ENCODE measurements at places on chromosomes 3 and 15. TPM values are rescaled to one million over a fixed set of nuclear protein-coding genes. Genes with fewer than 3 reads are reported as not detected.

Gene GRK7
- polyA plus RNA-seq: not detected

Gene DNAH12
- 0.77 TPM for polyA plus RNA-seq

Gene DIPK2A
- 439 TPM for polyA plus RNA-seq

Gene CPNE9
- polyA plus RNA-seq: 12.5 TPM

Gene GYG1
- polyA plus RNA-seq: 92.8 TPM

Gene CNTN3
- polyA plus RNA-seq: 300 TPM

Gene CKMT1A
- 81.7 TPM for polyA plus RNA-seq

Gene CHRNA7
- polyA plus RNA-seq: 1.7 TPM

Gene RCN2
- 313 TPM for polyA plus RNA-seq

Gene ATP13A4
- 1.9 TPM for polyA plus RNA-seq

Gene PLA2G4E
- 0.07 TPM for polyA plus RNA-seq

Gene BSN
- polyA plus RNA-seq: 1.5 TPM

All from Purkinje cell (primary cell).